D721Med (cell line): ENCODE measurements at places on chromosomes 1 and 21.

DNA sequence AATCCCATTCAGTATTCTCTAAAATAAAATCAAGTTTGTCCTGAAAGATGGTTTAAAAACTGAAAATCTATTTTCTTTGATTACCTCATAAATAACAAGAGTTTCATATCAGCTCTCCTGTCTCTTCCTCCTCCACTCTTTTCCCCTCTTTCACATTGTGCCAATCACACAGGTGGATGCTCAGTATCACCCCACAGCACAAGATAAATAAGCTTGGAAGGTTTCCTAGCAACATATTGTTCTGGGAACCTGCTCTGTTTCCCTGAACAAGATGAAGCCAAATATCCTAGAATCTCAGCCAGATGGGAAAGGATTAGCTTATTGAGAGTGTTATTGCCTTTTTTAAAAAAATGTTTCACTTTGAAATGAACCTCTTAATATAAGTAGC, 45.7 kb upstream of the CACYBP start:
- DNase-seq: no peak

GRCh38 chr1:59798600-59798999, 16.1 kb upstream of the HOOK1 start:
- DNase-seq: no peak

GRCh38 chr1:46171351-46171750, 3.5 kb upstream of the TSPAN1 start:
- DNase-seq: no peak

GRCh38 chr1:214332946-214333798, 52.2 kb downstream of the SMYD2 start:
- DNase-seq: no peak

DNA sequence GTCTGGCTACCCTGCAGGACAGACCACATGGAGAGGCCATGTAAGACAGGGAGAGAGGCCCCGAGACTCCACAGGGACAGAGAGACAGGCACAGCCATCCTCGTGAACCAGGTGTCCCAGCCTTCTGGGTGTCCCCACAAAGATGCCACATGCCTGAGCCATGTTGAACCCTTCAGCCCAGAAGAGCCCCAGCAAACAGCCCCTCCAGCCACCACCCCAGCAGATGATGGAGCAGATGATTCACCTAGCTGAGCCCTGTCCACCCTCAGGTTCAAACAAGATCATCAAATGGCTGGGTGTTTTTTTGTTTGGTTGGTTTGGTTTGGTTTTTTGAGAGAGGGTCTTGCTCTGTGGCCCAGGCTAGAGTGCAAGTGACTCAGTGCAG, 78.7 kb downstream of the DHRS3 start:
- no peak for DNase-seq

GRCh38 chr21:33884376-33885171, 31.0 kb downstream of the ATP5PO start:
- DNase-seq: no peak

GRCh38 chr1:58581641-58582040, 4.6 kb upstream of the TACSTD2 start:
- no peak for DNase-seq

DNA sequence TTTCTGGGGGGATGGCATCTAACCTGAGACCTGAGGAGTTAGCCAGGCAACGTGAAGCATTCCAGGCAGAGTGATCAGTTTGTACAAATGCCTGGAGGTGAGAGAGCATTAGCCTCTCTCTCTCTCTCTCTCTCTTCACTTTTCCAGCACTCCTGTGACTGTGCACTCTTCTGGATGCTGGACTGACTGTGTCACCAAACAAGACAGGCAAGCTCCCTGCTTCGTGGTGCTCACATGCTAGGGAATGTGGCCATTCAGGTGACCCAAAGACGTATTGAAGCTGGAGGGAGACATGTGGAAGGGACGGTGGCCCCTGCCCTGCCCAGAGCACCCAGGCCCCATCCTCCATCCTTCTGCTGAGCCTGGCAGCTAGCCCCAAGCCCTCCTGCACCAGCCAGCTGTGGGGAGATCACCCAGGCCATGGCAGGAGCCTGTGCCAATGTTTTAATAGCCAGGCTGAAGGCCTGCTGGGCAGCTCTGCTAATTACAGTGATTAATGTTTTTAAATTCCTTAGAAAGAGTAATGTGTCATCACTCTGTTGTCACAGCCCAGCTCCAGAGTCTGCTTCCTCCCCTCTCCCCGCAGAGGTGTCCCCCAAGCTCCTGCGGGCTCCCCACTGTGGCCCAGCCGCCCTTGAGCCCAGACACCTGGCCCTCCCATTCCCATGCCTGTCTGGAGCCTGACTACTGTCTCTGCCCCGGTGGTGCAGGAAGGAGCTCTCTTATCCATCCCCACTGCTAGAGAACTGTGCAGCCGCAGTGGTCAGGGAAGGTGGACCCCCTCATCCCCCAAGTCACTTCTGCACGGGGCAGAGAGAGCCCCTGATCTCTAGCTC, 48.9 kb downstream of the UBIAD1 start:
- no peak for DNase-seq

- no peak for DNase-seq
Measured at GRCh38 chr1:203512848-203513584, 19.1 kb downstream of the OPTC start.

DNA sequence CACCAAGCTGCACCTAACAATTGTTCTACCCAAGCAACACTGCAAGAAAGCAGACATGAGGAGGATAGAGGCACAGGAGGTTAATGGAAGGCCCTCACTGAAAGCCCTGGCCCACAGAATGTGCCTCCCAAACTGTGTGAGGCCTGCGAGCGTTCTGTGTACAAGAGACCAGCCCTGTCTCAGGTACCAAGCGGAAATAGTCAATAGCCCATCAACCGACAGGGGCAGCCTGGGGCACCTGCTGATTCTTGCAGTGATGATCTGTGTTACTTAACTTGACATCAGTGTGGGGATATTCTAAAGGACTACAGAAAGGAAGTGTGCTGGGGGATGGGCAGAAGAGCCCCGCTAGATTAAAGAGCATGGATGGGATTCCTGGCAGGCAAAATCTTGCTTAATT, 392.4 kb downstream of the KCNH1 start:
- no peak for DNase-seq

DNA sequence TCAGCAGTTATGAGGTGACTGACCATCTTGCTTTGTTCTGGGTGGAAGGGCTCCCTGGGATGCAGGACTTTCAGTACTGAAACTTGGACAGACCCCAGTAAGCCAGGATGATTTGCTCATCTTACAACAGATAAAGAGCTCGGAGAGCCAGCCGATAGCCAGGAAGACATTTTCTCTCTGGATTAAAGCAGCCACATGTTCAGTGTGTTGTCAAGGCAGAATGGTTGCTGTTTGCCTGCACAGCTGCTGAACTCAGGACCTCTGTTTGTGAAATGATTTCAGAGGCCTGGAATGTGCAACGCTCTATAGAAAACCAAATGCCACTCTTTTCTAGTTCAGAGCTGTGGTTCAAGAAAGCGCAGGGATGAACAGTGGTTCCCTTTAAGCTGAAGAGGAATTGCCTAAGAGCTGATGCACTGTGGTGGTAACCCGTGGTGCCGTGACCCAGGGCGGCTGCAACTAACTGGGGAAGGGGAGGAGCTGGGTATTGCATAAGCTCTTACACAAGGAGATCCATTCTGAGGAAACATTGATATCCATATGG, 40.7 kb downstream of the CASQ2 start:
- DNase-seq: no peak

- DNase-seq: no peak
Measured at GRCh38 chr1:246083416-246083815, 423.7 kb downstream of the SMYD3 start.

DNA sequence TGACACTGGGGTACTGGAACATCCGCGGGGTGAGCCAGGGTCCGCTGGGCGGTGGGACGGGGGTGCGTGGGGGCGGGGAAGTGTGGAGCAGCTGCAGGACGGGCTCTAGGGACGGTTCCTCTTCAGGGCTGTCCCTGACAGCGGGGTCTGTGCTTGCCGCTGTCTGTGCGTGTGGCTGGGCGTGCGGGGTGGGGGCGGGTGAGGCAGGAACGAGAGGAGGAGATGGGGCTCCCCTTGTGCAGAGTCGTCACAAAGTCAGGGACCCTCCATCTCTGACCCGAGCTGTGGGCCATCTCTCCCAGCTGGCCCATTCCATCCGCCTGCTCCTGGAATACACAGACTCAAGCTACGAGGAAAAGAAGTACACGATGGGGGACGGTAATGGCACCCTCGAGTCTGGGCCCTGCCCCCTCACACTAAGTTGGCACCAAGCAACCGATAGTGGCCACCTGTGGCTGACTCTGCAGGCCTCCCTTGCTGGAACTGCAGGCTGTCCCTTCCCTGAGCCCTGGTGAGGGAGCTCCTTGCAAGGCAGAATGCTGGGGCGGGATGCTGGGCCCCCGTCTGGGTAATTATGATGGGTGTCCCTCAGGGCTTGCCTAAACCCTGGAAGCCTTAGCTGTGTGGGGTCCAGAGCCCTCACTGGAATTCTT, 392 bp downstream of the GSTM2 start:
- DNase-seq: no peak

DNA sequence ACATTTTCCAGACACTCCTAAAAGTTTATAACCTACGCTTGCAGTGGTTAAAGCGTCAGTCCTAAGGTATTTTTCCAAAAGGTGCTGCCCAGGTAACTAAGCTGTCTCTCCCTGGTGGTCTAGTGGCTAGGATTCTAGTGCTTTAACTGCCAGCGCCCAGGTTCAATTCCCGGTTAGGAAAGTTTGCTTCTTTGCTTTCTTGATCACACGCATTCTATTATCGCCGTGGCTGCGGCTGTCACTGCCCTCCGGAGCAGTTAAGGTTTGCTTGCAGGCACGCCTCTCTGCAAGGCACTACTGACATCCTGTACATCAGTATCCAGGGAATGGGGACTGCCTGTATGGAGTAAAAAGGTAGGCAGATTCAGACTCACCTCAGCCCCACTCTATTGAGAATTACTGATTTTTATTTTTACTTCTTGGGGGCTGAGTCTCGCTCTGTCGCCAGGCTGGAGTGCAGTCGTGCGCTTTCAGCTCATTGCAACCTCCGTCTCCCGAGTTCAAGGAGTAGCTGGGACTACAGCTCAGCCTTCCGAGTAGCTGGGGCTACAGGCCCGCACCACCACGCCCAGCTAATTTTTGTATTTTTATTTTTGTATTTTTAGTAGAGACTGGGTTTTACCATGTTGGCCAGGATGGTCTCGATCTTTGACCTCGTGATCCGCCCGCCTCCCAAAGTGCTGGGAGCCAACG, 53.2 kb upstream of the CFAP126 start:
- no peak for DNase-seq

GRCh38 chr1:10617931-10618885, 143.5 kb downstream of the PEX14 start:
- DNase-seq: no peak

GRCh38 chr1:214712737-214713136, 109.7 kb downstream of the CENPF start:
- DNase-seq: no peak

DNA sequence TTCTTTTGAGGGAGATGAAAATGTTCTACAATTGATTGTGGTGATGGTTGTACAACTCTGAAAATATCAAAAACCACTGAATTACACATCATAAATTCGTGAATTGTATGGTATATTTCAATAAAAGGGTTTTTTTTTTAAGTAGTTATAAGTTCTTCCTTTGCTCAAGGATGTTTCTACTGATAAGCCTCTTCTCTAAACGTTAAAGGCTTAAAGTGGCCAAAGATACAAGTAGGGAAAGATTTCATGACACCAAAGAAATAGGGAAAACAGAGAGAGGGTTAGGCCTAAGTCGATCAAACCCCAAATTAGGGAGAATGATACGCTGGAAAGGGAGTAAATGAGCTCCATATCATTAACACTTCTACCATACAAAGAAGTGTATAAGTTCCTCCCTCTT, 4.1 kb downstream of the KDM5B start:
- no peak for DNase-seq

- no peak for DNase-seq
Measured at GRCh38 chr1:241637046-241637590, 3.1 kb downstream of the CHML start.

- DNase-seq: no peak
Measured at GRCh38 chr1:167121375-167122120, 27.7 kb downstream of the STYXL2 start.

DNA sequence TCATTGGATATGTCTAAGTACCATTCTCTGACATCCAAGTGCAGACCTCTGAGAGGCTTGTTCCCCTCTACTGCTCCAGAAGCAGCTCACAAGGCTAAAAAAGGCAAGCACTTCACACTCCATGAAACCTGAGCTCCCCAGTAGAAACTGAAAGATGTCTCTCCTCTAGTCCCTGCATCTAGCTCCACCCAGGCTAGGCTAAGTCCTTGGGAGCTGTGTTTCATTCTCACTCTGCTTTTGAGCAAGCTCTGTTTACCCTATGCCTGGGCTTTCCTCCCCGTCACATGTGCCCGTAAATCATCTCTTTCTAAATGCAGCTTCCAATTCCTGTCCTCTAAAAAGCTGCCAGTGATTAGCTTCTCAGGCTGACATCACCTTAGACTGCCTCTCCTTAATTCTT, 39.0 kb downstream of the LRRC71 start:
- DNase-seq: no peak

DNA sequence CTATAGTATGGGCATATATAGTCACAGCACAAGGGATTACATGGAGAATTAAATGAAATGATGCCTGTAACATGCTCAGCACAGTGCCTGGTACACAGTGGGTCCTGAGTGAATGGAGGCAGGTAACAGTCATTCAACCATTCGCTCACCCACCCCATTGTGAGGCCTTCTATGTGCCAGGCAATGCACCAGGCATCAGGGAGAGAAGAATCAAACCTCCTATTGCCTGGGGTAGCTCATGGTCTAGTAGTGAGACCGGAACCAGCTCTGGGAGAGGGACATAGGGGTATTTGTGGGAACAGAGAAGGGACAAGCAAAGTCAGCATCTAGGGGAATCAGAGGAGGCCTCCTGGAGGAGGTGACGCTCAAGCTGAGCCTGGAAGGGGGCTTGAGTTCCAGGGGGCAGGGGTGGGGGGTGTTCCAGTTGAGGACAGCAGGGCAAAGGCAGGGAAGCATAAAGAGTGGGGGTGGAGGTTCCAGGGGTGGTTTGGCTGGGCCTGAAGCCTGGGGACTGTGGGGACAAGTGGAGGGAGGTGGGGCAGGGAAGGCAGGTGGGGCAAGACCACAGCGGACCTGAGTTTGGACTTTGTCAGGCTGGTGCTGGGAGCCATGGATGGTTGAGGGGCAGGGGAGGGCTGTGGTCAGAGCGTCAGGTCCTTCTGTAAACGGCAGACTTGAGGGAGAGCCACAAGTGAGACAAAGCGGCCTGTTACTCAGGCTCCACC, 591.6 kb downstream of the PTPRU start:
- DNase-seq: no peak

DNA sequence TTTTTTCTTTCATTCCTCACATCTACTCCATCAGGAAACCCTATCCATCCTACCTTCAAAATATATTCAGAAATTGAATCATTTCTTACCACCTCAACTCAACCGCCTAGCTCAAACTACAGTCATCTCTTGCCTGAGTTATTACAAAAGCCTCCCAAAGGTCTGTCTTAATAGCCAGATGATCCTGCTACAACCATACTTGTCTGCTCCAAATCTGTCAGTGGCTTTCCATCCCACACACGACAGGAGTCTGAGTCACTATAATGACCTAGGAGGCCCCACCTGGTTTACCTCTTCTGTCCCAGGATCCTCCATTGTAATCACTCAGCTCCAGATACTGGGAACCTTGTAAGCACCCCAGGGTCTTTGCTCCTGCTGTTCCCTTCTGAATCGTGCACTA, 37.1 kb upstream of the IL12RB2 start:
- DNase-seq: no peak
